ENCODE measurements at places on chromosomes 1 and 21.

DNA sequence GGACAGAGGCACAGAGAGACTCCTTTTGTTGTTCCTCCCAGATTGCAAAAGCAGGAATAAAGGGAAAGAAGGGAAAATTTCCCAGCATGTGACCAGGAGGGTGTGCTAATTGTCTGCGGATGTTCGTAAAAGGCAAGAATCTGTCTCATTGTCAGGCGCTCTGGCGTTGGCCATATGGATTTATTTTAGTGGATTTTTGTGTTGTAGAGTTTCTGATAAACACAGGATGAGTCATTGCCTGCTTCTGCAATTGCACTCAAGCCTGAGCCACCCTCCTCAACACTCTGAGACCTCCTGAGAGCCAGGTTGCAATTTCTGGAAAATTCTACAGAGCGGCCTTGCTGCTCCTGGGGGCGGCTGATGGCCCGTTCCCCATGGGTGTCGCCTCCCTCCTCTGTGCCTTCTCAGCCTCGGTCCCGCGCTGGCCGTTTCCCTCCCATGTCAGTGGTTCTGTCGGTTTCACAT lies 227.7 kb downstream of the KAZN start:
- peak; percentile 74 for DNase-seq

- no peak for DNase-seq
Measured at GRCh38 chr1:43871181-43871910, 62.3 kb upstream of the ARTN start.

- DNase-seq, result peak; percentile 95
Measured at GRCh38 chr1:172254521-172255222, 165.8 kb upstream of the C1orf105 start.

GRCh38 chr1:238329671-238330070 lies 438.9 kb upstream of the ZP4 start:
- no peak for DNase-seq

DNA sequence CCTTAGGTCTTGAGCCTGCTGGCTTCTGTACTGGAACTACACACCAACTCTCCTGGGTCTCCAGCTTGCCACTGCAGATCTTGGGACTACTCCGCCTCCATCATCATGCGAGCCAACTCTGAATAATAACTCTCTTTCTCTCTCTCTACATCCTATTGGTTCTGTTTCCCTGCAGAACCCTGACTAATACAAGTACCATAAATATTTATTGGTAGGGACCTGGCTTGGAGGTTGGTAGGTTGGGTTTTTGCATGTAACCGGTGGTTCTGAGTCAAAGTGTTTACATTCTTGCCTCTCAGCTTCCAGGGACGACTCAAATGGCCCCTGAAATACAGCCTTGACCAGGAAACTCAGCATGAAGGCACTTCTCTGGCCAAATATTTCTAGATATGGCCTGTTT lies 110.4 kb downstream of the KCND3 start:
- DNase-seq, result no peak

DNA sequence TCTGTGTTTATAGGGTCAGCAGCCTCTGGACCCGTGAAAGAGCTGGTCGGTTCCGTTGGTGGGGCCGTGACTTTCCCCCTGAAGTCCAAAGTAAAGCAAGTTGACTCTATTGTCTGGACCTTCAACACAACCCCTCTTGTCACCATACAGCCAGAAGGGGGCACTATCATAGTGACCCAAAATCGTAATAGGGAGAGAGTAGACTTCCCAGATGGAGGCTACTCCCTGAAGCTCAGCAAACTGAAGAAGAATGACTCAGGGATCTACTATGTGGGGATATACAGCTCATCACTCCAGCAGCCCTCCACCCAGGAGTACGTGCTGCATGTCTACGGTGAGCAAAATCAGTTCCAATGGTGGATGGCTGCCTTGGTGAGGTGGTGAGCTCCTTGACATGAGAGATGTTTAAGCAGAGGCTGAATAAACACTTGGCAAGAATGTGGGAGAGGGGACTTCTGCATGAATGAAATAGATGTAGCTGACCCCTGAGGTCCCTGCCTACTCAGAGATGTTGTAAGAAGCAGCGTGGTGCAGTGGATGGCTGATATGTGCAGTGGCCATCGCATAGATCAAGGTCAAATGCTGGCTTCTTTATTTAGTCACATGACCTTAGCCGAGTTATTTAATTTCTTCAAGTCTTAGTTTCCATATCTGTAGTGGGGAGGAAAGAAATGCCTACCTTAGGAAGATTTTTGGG lies 9.3 kb downstream of the SLAMF7 start:
- DNase-seq, result peak; percentile 30

DNA sequence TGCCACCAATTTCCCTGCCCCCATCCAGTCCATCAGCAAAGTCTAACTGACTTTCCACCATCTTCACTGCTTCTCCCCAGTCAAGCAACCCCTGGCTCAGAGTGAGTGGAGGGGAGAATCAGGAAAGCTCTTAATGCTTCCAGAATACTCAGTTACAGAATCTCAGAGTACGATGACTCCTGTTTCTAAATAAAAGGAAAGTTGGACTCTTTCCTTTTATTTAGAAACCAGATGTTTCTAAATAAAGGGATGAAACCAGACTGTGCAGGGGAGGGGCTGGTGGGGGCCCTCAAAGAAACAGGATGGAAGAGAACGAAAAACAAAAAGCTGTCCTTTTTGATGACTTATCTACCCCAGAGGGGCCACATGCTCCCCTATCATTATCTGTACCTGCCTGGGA lies 85.2 kb upstream of the PPM1J start:
- DNase-seq, result no peak

- no peak for DNase-seq
Measured at GRCh38 chr1:45789601-45790000, 13.8 kb upstream of the MAST2 start.

- DNase-seq, result peak; percentile 75
Measured at GRCh38 chr1:27536767-27537166, 46.8 kb upstream of the WASF2 start.

DNA sequence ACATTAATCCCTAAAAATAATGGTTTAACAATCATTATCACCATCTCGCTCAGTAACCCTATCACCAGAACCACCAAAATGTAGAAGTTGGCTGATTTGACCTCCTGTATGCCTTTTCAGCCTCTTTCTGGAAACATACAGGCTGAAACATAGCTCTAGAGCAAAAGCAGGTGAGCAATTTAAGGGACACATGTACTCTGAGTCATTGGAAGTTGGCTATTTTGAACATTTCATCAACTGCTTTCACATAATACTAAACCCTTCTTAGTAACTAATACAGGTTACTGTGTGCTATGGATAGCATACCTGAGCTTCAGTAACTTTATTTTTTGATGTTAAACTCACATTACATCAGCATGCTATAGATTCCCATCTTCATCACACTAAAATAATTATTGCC lies 19.8 kb upstream of the DDAH1 start:
- no peak for DNase-seq

DNA sequence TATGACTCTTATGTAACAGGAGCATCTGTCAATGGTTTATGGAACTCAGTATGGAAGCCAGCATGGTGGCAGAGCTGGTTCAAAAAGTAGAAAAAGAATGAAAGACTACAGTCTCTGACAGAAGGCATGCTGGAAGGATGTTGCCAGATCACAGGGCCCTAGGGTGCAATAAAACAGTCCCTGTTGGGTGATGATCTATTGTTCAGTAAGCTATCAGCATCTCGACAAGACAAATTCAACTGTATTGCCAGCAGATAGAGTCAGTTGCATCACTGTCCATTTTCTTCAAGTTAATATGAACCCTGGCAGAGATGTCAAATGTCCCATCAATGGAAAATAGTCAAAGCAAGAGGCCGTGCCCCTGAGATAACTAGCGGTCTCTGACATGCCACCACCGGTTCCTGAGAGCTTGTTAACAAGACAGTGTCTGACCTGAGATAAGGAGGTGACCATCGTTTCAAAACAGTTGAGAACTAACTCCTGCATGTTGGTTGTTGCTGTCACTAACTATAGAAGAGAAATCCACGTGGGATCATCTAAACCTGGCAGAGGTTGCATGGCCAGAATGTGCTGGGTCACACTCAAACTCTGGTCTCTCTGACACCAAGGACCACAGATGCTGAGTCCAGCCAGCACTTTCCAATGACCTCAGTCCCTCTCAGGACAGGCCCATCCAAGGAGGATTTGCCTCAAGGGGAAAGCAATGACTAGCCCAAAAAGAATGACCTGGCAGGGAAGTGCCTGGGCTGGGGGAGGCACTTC lies 125.9 kb downstream of the RIPK4 start:
- DNase-seq, result peak; percentile 78

- DNase-seq, result no peak
Measured at GRCh38 chr1:223243441-223244050, 100.5 kb upstream of the TLR5 start.

DNA sequence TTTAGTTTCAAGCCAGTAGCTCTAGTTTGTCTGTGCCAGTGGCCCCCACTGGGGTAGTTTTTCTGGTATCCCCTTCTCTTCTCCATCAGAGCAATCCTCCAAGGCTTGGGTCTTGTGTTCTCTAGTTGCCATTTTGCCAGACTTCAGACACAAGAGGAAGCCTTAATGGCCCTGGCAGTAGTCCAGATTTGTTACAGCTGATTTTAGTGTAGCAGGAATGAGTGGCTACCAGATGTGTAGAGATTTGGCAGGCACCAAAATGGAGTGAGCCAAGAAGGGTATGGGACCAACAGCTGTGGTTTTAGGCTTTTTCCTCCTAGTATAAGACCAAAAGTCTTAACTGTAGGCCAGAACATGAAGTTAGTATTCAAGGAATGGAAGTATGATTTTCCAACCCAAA lies 56.8 kb downstream of the ACP6 start:
- no peak for DNase-seq

DNA sequence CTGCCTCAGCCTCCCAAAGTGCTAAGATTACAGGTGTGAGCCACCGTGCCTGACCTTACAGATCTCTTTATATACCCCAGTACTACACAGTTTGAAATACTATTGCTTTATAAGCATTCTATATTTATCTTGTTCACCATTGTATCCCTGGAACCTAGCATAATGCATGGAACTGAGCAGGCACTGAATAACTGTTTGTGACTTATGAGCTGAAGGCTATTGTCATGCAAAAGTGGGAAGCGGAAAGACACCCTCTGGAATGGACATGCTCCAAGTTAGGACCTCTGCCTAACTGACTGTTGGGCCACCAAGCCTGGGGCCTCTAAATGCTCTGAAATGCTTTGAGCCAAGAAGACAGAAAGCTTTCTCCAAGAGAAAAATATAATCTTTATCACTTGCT lies 8.1 kb downstream of the LRRC41 start:
- DNase-seq, result no peak

GRCh38 chr1:215911406-215911968 lies 344.4 kb downstream of the KCTD3 start:
- DNase-seq, result peak; percentile 33

GRCh38 chr1:183632964-183633363 lies 2.6 kb downstream of the ARPC5 start:
- no peak for DNase-seq

GRCh38 chr1:27010226-27010994 lies 2.2 kb downstream of the TENT5B start:
- no peak for DNase-seq

DNA sequence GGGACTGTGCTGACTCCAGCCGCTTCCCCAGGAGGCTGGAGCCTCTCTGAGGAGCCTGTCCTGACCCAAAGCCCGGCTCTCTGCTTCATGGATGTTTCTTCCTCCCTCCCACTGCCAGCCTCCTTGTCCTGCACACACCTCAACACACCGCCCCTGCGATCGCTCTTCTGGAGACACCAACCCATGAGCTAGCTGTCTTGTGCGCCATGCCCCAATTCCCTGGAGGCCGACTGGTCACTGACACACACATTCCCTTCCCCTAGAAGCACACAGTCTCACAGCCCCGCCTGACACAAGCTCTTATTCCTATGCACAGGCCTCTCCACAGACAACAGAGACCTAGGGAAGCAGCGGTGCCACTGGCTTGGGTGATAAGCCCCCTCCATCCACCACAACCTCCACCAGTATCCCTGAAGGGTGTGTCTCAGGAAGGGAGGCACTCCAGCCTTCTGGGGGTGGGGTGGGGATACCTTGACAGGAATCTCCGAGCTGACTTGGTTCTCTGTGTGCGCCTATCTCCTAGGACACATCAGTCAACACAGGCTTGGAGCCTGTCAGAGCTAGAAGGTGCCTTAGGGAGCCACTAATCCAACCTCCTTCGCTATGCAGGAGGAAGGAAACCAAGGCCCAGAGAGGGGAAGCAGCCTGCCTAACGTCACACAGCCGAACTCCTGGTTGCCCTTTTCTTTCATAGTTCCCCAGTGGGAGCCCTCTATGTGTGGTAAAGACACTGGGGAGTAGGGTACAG lies 31.1 kb downstream of the AHDC1 start:
- DNase-seq, result peak; percentile 91

GRCh38 chr1:30764396-30764795 lies 6.8 kb upstream of the LAPTM5 start:
- DNase-seq, result no peak

GRCh38 chr1:37722181-37723071 lies 30.1 kb downstream of the CDCA8 start:
- DNase-seq, result no peak

GRCh38 chr21:31298618-31299269 lies 45.3 kb downstream of the TIAM1 start:
- no peak for DNase-seq

GRCh38 chr1:184691719-184692324 lies 62.8 kb downstream of the EDEM3 start:
- DNase-seq, result peak; percentile 64

- DNase-seq, result peak; percentile 85
Measured at GRCh38 chr1:40379785-40380452, 6.4 kb downstream of the SMAP2 start.

DNA sequence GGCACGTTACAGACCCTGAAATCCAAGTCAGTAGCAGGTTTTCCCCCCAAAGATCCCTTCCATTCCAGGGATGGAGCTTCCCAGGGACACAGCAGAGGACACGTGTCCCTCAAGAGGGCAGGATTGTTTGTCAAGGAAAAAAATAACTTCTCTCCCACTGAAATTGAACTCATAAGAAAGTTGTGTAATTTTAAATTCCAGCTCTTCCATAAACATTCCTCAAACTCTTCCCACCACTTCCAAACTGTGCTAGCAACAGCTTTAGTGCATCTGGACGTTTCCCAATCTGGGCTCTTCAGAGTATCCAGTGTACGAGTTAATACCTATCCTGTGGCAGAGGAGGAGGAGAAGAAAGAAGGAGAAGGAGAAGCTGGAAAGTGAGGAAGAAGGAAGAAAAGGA lies 79.6 kb downstream of the PSMG1 start:
- peak; percentile 88 for DNase-seq

- DNase-seq, result no peak
Measured at GRCh38 chr1:69433073-69433472, 134.6 kb upstream of the LRRC7 start.

DNA sequence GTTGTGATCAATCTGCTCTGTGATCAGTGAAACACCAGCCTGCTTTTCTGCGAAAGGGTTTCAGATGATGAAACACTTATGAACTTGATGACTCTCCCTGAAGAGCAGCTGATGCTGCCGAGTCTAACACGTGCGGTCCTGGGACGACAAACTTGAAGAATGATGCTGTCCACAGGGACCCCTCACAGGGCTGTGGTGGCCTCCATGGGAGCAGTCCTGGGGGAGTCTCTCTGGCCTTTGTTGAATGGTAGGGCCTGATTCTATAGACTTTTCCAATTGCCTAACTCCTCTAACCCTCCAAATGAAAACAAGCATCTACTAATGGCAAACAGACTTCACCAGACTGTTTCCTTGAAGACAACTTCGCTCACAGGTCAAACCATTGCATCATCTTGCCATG lies at the start of gene OR2T10:
TSS of gene OR2T10 (minus strand) at position 112 of the 400 bp plus-strand sequence. CDS start 3,932 bp downstream, outside the sequence.
- no peak for DNase-seq
